ENCODE measurements at places on chromosomes 16 and 17.

DNA sequence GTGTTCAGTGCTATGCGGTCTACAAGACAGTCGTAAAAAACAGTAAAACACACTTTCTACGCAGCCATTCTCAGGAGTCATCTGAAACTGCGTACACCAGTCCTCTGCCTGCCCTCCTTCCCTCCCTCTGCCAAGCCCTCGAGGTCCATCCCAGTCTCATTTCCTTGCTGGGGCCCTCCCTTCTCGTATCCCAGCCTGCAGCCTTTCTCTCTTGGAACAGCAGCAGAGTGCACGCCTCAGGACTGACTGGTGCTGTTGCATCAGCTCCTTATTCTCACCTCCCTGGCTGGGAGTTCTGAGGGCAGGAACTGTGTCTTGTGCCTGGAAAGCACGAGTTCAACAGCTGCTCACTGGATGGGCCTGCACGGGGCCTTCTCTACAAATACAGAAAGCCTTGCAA lies 12.5 kb downstream of the FAHD1 start:
- no peak for DNase-seq

- no peak for DNase-seq
These were observed 700 bp downstream of the TLCD2 start for GRCh38 chr17:1709403-1709951.

DNA sequence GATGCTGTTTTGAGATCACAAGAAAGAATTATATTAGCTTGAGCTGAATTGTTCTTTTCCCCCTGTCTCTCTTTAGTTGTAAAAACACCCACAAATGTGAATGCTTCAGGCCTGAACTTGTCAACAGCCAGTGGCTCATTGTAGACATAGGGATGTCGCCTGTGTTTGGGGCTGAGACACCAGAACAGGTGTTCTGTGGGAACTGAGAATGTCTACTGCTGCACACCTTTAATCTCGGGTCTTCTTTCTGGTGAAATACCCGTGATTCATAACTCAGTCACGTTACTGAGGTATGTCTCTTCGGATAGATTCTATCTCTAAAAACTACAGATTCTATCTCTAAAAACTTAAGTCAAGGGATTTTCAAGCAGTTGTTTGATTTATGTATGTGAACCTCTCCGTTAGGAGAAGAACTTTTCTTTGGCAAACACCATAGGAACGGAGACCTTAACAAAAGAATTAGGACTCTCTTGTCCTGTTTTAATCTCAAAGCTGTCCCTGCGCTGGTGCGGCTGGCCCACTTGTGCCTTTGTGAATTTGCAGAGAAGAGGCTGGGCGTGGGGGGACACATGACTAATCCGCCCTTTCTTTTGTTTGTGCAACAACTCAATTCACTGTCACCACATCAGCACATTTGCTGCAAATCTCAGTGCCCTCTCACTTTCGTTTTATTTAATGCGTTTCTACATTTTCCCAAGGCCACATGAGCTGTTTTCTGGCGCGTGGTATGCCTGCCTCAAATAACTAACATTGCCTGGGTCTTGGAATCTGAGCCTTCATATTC lies 643.0 kb downstream of the MAF start:
- no peak for DNase-seq

GRCh38 chr16:283033-283805 lies at the start of gene PDIA2:
Gene PDIA2, plus strand, starts transcription at chr16:283164. Its CDS starts 6 bp downstream, at chr16:283170.
- DNase-seq = no peak

DNA sequence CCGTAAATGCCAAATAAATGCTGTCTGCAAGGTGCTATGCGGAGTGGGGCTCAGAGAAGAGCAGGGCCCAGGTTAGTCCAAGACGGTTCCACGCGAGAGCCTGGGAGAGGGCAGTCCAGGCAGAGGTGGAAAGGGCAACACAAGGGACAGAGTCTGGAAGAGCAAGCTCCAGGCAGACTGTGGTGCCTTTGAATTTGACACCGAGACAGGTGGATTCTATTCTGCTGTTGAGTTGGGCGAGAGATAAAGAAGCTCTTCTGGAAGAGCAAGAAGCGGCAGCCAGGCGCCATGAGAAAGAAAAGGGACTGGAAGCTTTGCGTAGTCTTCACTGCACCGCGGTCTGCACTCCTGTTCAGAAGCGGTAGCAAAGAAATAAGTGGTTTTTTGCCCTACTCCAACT lies 55.6 kb downstream of the CYTH1 start:
- DNase-seq = no peak

DNA sequence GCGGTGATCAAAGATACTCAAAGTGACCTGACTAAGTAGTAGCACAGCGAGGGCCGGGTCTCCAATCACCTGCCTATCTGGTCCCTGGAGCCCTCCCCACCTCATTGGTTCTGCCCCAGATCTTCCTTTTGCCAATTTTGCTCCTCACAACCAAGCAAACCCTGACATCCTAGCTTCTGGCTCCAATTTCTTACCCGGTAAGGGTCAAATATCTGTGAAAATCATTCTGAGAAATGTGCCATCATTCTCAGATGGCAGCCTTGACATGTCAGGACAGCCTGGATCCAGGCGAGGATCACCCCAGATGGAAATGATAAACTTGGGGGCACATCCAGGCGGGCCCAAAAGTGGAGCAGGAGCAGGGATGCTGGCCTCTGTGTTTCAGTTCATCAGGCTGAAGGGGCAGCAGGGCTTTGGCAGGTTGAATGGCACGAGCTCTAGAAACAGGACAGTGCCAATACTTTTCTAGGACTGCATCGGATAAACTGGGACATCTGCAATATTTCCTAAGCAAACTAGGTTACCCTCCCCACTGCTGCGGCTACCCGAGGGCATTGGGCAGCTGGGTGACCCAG lies 83.9 kb downstream of the SHISA6 start:
- no peak for DNase-seq

DNA sequence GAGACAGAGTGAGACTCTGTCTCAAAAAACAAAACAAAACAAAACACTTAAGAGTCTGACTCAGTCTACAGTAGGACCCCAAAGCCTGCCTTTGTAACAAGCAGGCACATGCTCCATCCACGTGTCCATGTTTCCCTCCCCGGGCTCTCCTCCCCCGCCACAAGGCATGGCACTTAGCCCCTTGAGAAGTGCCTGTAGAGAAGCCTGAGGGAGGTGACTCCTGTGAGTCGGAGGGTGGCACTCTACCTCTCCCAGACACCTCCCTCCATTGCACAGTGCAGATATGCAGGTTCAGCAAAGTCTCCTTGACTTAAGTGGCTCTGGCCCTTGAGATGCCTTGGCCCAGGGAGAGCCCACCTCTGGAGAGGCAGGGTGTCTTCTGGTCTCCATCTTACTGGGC lies 6.8 kb downstream of the FHOD1 start:
- no peak for DNase-seq

- no peak for DNase-seq
These were observed 121.6 kb downstream of the ZNF423 start for GRCh38 chr16:49734331-49734730.

GRCh38 chr17:55576996-55577586 lies 65.8 kb upstream of the SMIM36 start:
- no peak for DNase-seq

DNA sequence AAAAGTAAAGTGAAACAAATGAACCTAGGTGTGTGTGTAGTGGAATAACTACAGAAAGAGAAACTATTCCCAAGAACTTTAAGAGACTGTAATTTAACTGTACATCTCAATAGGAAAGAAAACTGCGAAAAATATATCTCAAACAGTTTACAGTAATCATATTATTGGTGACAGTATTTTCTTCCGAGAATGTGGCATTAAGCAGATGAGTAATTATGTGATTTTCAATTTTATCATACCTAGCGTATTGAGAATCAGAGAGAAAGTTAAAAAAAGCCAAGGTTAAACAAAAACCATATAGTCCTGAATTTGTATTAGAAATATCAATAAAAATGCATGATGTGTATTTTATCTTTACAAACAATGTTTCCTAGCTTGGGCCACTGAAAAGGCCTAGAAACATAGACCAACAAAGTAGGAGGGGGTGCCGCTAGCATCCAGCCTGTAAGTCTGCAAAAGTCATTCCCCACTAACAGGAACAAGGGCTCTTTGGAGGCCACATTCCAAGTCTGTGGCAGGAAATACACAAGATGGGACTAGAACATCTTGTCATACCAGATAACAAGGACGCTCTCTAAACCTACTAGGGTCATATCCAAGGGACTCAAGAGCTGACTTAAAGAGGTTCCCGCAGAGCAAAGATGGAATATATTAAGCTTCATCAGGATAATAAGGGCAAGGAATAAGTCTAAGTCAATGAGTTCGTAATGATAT lies 20.5 kb downstream of the RNF157 start:
- DNase-seq = no peak

DNA sequence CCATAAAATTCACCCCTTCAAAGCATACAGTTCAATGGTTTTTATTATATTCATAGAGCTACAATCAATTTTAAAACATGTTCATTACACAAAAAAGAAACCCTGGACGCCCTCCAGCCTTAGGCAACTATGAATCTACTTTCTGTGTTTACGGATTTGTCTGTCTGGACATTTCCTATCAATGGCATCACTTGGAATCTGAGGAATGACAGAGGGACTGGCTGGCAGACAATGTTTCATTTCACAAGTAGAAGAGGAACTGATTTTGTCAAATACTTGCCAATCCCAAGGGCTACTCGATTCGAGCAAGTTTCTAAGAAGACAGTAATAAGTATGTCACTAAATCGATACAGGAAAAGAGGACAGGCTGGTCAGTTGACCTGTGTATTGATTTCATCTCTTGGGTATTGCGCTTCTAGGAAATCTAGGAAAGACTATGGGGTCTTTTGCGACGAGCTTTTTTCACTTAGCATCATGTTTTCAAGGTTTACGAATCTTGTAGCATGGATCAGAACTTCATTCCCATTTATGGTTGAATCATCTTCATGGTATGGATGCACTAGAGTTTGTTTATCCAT lies 56.6 kb downstream of the RGS9 start:
- DNase-seq = no peak

DNA sequence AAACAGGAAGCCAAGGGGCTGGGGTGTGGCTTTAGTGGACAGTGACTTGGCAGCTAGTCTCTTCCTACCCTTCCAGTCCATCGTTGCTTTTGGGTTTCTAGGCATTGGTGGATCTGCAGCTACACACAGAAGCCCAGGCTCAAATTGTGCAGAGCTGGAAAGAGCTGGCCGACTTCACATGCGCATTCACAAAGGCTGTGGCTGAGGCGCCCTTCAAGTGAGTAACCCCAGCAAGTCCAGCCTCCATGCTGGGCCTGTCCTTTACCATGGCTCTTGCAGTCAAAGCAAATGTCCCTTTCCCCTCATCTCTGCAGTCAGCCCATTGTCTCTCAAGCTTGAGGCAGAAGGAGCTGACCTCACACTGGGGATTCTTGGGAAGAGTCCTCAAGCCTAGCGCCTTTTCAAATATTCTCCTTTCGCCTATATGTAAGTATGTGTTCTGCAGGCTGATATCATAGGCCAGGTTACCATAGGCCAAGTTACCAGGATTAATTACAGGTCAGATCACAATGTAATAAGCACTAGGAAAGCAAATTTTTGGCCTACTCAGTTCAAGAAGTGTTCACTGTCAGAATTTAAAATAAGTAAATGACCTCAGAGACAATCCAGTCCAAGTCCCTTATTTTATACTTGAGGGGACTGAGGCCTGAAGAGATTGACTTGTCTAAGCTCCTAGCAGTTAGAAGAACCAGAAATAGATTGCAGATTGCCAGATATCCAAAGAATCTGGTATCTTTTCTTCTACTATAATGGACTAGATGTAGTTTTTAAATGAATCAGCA lies 6.5 kb downstream of the EME1 start:
- DNase-seq = no peak

DNA sequence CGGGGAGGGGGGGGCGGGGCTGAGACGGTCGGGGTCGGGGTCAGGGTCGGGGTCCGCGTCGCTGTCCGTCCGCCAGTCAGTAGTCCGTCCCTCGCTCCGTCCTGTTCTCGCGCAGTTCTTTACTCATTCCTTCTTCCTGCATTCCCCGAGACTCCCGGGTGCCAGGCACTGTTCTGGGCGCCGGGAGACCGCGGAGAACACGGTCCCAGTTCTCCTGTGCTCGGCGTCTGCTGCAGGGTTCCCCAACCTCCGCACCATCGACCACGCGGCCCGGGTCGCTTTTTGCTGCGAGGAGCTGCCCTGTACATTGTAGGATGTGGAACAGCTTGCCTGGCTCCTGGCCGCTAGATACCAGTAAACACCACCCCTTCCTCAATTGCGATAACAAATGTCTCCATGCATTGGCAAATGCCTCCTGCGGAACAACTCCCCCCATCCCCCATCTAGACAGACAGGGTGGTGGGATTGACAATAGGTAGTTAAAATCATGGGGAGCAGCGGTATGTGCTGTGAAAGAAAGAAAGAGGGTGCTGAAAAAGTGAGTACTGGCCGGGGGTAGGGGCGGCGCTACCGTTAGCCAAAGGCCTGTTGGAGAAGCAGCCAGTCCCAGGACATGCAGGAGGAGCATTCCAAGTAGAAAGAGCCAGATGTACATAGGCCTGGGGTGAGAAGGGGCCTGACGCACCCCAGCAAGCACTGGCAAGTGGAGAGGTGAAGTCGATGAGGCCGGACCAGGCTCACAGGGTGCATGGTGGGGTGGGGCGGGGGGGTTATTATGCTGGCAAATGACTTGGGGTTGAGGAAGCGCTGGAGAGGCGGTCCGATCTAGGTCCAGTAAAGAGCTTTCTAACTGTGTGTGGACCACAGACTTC lies 631 bp downstream of the TRAF7 start:
- no peak for DNase-seq

GRCh38 chr17:72426948-72427760 lies 306.3 kb downstream of the SOX9 start:
- no peak for DNase-seq

GRCh38 chr17:81271226-81271625 lies 23.9 kb downstream of the SLC38A10 start:
- DNase-seq = no peak

- DNase-seq = no peak
These were observed 34.9 kb downstream of the CMC2 start for GRCh38 chr16:80971819-80972218.

GRCh38 chr16:66199189-66199588 lies 167.3 kb upstream of the CDH5 start:
- no peak for DNase-seq

- DNase-seq = no peak
These were observed 108.4 kb downstream of the CDH13 start for GRCh38 chr16:82735186-82735585.

DNA sequence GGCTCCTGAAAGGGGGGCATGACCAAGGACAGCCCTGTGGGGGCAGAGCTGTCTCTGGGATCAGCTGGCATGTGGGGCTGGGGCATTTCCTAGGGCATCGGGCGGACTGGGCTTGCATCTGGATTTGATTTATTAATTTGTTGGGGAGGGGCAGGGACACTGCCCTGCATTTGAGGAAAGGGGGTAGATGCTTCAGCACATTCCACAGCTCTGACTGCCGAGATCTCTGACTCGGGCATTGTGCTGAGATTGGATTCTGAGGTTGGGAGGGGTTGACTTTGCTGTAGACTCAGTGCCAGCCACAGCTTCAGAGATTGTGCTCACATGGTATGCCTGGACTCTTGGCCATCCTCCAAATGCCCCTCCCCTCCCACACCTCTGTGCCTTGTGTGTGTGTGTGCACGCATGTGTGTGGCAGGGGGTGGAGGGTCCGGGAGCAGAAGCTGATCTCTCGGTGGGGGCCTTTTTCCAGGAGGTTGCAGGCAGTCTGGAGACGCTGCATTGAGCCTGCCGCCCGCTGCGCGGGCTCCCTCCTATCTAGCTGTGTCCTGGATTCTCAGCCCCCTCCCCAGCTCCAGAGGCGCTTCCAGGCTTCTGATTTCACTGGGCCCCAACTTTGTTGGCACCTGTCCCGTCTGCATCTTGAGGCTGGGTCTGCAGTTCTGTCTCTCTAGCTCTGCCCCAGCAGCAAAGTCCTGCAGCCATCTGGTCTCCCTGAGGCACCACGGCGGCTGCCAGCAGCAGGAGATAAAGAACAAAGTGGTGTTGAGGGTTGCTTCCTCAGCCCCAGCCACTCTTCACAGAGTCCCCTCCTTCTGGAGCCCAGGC lies 14.9 kb downstream of the IGFBP4 start:
- DNase-seq = no peak

Data from cerebellar nuclear complex (tissue), 1 donor.